ENCODE measurements at places on chromosomes 7 and 10.

- no peak for DNase-seq
Measured at GRCh38 chr10:69573056-69573806, at the start of gene NEUROG3. Gene NEUROG3, minus strand, starts transcription at chr10:69573422. Its CDS starts 379 bp downstream, at chr10:69573043.

- no peak for DNase-seq
Measured at GRCh38 chr7:40177071-40177470, 42.3 kb downstream of the SUGCT start.

DNA sequence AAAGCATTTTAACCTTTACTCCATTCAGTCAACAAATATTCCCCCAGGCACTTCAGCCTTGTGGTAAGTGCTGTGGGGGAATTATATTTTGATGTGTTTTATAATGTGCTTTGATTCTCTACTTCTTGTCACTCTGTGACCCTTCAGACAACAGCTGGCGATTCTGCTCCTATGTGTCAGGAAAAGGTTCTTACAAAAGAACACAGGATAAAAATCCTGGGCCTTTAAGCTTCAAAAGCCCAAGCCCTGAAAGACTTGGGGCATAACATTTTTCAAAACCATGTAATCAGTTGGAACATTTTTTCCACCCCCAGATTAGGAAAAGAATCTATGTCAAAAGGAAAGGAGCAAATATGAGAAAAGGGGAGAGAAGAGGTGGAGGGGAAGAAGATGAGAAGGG is 37.8 kb upstream of the LRRC17 start:
- no peak for DNase-seq

GRCh38 chr10:48714088-48714487 is 29.4 kb downstream of the WDFY4 start:
- no peak for DNase-seq

DNA sequence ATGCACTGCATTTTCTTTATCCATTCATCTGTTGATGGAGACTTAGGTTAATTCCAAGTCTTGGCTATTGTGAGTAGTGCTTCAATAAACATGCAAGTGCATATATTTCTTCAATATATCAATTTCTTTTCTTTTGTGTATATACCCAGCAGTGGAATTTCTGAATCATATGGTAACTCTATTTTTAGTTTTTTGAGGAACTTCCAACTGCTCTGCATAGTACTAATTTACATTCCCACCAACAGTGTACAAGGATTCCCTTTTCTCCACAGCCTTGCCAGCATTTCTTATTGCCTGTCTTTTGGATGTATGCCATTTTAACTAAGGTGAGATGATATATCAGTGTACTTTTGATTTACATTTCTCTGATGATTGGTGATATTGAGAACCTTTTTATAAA is 145.2 kb downstream of the LYZL1 start:
- no peak for DNase-seq

- DNase-seq: no peak
Measured at GRCh38 chr10:101451667-101452069, 97.7 kb downstream of the BTRC start.

Data from T follicular helper cell (primary cell).